ENCODE measurements at places on chromosomes 13 and 19. TPM values are rescaled to one million over a fixed set of nuclear protein-coding genes. Genes with fewer than 3 reads are reported as not detected.

Gene ZSCAN4
- not detected for polyA plus RNA-seq

Gene LENG9
- polyA plus RNA-seq: 1.9 TPM

Gene B3GNT8
- polyA plus RNA-seq: 5.1 TPM

Gene ZNF813
- polyA plus RNA-seq: 5.9 TPM

Gene DAND5
- polyA plus RNA-seq: 0.19 TPM

Gene ZNF99
- 0.31 TPM for polyA plus RNA-seq

GRCh38 chr13:27659145-27659865 is 37.6 kb downstream of the POLR1D start:
- DNase-seq: no peak

DNA sequence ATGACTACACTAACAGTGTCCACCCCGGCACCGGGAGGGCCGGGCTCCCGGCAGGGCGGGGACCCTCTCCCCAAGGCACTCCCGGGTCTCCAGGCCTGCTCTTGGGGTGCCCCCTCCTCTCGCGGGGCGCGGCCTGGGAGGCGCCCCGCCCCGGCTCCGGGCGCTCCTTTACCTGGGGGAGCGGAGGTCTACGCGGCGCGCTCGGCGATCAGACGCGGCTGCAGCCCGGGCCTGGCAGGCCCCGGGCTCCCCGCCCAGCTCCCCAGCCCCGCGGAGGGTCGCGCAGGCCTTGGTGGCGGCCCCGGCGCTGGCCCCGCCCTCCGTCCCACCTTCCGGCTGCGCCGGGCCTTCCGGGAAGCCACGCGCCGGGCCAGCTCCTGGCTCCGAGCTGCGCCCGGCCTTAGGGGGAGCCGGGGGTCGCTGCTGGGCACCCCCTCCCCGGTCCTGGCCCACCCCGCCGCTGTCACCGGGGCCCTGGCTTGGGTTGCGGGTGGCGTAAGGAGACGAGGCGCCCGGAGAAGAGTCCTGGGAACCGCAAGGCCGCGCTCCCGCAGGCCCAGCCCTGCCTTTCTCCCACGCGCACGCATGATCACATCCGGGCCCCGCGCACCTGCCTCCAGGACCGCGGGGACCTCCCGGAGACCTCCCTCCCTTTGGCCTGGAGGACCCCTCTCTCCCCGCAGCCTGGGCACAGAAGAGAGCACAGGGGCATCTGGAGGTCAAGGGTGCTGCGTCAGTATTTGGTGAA is at the start of gene C19orf12:
Gene C19orf12, minus strand, starts transcription at position 309 of the 748 bp plus-strand sequence. CDS start 6,848 bp downstream, outside the sequence.
- DNase-seq: peak; percentile 69

DNA sequence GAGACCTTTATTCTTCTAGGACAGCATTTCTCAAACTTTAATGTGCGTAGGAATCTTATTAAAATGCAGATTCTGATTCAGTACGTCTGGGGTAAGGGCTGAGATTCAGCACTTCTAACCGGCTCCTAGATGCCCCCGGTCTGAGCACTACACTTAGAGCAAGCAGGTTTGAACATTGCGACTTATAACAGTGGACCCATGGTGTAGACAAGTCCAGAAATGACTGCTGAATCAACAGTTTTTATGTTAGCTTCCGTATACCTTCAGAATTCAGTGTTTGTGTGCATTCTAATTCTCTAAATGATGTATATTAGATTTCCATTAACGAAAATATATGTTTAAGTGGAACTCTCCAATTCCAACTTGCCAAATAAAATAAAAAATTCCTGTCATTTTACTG is 17.5 kb upstream of the CPB2 start:
- no peak for DNase-seq

GRCh38 chr19:3360421-3361383 is 5.7 kb upstream of the NFIC start:
- no peak for DNase-seq

DNA sequence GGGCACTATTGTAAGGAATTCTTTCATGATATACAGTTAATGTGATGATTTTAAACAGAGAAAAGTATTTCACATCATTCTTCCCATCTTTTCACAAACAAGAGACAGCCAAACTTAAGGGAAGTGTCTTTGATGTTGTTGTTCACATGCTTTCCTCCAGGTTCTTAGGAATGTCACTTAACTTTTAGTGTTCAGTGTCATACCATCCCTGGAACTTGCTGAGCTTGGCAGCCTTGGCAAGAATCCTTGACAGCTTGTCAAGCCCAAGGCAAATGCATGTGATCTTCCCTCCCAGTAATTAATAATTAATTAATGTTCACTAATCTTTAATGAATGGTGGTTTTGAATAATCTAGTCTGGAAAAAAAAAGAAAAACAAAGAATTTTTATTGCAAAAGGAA is 727.9 kb upstream of the PRR20A start:
- DNase-seq: no peak

DNA sequence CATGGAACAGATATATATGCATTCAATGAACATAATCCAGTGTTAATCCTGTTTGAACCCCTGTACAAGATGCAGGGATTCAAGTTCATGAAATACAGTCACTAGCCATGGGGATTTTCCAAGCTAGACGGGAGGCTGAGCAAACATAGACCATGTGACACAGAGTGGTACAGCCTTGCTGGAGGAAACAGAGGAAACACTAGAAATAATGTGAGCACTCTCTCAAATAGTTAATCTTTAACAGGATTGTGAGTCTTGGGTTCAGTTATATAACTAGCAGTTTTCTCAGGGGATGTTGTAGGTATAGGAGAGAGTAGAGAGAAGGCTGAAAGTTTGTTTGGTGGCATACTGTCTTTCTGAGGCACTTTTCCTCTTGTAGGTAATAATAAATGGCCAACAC is 13.9 kb upstream of the LGALS16 start:
- DNase-seq: no peak

GRCh38 chr13:77620138-77620537 is 77.3 kb upstream of the SLAIN1 start:
- DNase-seq: no peak

DNA sequence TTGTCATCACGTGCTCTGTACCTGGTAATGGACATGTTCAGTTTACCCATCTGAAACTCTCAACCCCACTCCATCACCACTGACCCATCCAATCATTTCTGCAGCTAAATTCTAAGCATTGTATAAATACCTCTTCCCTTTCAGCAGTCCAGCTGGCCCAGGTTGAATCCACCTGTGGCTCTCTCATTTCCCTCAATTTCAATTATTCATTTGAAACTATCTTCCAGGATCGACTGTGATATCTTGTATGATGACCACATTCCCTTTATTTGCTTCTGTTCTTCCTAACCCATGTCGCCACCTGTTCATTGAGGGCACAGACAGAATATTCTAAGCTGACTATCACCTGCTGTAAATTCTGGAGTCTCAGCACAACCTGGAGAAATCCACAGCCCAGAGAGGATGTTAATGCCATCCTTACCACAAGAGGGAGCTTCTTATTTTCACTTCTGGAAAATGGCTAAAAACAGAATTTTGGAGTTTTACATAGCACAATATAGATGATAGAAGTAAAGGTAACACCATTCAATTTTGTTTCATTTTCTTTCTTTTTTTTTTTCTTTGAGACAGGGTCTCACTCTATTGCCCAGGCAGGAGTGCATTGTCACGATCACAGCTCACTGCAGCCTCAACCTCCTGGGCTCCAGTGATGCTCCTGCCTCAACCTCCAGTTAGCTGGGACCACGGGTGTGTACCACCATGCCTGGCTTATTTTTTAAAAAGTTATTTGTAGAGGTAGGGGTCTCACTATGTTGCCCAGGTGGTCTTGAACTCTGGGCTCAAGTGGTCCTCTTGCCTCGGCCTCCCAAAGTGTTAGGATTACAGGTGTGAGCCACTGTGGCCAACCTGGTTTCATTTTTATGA is 38.6 kb downstream of the ZNF823 start:
- DNase-seq: no peak

DNA sequence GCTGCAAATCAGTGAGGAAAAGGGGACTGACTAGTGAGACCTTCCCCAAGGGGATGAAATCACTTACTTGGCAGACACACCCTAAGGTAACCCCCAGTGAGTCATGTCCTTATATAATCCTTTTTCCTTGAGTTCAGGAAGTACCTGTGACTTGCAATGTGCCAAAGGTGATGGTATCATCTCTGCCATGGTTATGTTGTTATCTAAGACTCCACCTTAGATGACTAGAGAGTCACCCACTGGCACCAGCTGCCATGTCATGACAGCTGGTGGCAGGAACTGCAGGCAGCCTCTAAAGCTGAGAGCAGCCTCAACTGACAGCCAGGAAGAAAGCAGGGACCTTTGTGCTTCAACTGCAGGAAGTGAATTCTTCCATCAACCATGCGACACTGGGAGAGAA is 12.5 kb downstream of the PBX4 start:
- no peak for DNase-seq

- no peak for DNase-seq
Observed at GRCh38 chr13:28459911-28460310, 35.0 kb downstream of the FLT1 start.

DNA sequence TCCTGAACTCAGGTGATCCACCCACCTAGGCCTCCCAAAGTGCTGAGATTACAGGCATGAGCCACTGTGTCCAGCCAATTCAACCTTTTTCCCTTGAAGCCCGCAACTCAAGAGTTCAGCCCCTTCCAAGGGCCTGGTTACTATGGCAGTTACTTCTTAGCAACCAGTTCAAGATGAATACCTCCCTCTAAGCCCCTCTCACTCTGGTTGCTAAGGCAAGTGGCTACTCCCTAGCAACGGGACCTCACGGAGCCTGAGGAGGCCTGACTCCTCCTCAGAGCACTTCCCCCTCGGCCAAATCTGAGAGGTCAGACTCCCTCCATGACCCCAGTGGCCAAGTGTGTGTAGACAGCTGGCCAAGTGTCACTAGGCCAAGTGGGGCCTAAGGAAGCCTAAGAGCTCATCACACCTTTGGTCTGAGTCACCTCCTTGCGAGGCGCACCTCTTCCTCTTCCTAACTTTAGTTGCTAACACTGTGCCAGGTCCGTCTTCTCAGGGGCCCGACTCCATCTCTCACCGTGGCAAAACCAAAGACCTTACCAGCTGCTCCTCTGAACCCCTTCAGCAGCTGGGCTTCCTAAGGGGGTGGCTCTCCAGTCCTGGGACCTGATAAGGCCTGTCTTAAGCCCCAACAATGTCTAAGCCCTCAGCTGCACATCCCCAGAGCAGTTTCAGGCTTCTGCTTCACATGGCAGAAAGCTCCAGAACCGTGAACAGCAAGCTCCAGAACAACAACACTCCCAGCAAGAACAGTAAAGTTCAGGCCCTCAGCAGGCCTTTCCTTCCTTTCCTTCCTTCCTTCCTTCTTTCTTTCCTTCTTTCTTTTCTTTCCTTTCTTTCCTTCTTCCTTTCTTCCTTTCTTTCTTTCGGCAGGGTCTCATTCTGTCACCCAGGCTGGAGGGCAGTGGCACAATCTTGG is 9.6 kb downstream of the CD37 start:
- DNase-seq: no peak
